ENCODE measurements at places on chromosomes 6 and 20. TPM values are rescaled to one million over a fixed set of nuclear protein-coding genes. Genes with fewer than 3 reads are reported as not detected.
A peak's percentile ranks its signal among the peaks of the same experiment; 100 is the strongest.

DNA sequence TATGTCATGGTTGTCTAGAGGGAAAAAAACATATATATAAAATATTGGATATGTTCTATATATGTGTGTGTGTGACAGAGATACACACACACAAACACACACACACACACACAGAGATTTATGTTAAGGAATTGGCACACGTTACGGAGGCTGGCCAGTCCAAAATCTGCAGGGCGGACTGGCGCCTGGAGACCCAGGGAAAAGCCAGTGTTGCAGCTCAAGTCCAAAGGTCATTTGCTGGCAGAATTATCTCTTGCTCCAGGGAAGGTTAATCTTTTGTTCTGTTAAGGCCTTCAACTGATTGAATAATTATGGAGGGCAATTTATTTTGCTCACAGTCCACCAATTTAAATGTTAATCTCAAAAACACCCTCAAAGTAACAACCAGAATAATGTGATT lies 37.5 kb upstream of the PDE7B start:
- H3K4me3 ChIP-seq = no peak overlapping the region
- DNase-seq = peak; percentile 51
- H3K27ac ChIP-seq = no peak overlapping the region

ASIP gene
- polyA plus RNA-seq = 0.27 TPM

HDAC2 gene
- polyA plus RNA-seq = 133 TPM

DNA sequence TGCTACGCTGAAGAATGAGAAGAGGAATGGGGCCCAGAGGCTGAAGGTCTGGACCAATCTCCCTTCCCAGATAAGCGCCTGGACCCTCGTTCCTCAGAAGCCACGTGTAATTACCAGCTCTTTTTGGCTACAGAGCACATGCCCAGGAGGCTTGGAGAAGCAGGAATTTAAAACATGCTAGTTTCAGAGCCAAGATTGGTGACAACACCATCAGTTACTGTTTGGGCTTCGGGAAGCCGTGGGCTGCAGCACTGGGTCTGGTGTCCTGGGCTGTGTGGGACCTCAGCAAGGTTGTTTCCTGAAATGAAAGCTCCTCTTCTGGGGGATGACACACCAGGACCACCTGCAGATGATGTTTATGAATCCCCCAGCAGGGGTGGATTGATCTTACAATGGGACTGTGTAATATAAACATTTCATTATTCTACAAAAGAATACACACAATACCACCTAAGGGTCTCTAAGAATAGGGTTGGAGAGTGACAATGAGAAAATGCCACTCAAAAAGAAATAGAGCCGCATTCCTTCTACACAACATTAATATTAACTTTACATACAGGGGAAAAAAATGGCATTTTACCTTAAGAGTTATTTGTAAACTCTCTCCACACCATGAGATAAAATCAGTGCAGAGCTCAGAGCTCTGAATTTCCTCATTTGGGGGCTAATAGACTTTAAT lies 207.8 kb upstream of the FOXQ1 start:
- no peak for DNase-seq
- H3K4me3 ChIP-seq = no peak overlapping the region
- H3K27ac ChIP-seq = no peak overlapping the region
- H3K27me3 ChIP-seq = peaks cover 2% of the 10 kb centered on the region
- no peaks in the 10 kb centered on the region for H3K4me1 ChIP-seq

GRCh38 chr6:70298068-70298467 lies 4.8 kb downstream of the COL9A1 start:
- no peak overlapping the region for H3K4me3 ChIP-seq
- no peaks in the 10 kb centered on the region for H3K27me3 ChIP-seq
- no peaks in the 10 kb centered on the region for H3K36me3 ChIP-seq
- H3K4me1 ChIP-seq = no peaks in the 10 kb centered on the region
- DNase-seq = no peak
- no peak overlapping the region for H3K27ac ChIP-seq

DNA sequence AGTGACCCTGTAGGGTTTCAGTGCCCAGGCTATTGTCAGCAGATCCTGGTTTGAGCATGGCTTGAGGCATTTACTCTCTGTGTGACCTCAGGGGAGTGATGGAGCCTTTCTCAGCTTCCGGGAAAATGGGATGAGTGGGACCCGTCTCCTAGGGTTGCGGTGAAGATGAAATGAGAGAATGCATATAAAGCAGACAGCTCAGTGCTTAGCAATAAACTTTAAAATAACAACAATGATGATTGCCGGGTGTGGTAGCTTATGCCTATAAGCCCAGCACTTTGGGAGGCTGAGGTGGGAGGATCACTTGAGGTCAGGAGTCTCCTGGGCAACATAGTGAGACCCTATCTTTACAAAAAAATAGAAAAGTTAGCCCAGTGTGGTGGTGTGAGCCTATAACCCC lies 106.0 kb upstream of the MTHFD1L start:
- H3K36me3 ChIP-seq = no peaks in the 10 kb centered on the region
- no peaks in the 10 kb centered on the region for H3K4me1 ChIP-seq
- no peaks in the 10 kb centered on the region for H3K27me3 ChIP-seq
- no peak overlapping the region for H3K4me3 ChIP-seq

BANF2 gene
- not detected for polyA plus RNA-seq

UCKL1 gene
- 54.2 TPM for polyA plus RNA-seq

- H3K27ac ChIP-seq = no peak overlapping the region
- H3K36me3 ChIP-seq = no peaks in the 10 kb centered on the region
- no peak for DNase-seq
- no peaks in the 10 kb centered on the region for H3K27me3 ChIP-seq
Measured at GRCh38 chr6:143676437-143677045, 1.2 kb upstream of the PHACTR2 start.

DNA sequence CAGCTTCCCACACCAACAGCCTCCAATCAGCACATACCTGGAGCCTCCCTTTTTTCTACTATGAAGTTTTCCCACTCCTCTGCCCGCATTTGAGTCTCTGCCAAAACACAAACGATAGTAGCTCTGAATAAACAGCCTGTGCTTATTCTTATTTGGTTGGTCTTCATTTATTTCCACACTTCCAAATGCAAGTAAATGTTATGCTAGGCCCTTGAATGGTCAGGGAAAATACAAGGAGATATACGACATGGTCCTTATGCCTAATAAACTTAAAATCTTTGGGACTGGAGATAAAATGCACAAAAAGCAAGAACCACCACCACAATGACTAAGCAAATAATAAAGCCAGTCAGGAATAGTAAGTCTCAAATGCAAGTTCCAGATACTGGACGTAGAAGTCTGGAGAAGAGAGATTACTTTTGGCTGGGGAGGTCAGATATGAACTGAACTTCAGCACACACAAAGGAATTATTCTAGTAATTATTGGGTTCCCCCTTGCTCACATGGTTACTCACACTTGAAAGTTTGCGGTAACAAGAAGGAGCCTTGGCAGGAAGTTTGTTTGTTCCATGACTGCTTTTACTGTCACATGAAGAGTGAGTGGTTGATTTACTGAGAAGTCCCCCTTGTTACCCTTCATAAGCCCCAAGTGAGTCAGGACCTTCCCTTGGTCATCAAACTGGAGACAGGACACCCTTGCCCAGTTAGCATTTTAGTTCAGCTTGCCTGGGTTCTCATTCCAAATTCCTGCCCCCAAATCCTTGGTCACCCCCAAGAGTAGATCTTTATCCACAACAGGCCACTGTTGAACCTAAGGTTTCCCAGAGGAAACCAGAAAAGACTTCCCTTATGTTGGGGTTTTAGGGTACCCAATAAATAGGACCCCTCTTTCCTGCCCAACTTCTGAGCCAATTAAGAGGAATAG lies 511.2 kb upstream of the JARID2 start:
- H3K27me3 ChIP-seq = no peaks in the 10 kb centered on the region
- peaks cover 6% of the 10 kb centered on the region for H3K4me1 ChIP-seq
- DNase-seq = no peak
- no peak overlapping the region for H3K4me3 ChIP-seq
- H3K36me3 ChIP-seq = no peaks in the 10 kb centered on the region

AP5S1 gene
- 8.2 TPM for polyA plus RNA-seq

ZC2HC1B gene
- not detected for polyA plus RNA-seq

- H3K4me1 ChIP-seq = peaks cover 4% of the 10 kb centered on the region
- H3K27me3 ChIP-seq = peaks cover 15% of the 10 kb centered on the region
- H3K36me3 ChIP-seq = no peaks in the 10 kb centered on the region
- DNase-seq = no peak
- H3K27ac ChIP-seq = no peak overlapping the region
Measured at GRCh38 chr6:111995404-111995803, 58.5 kb upstream of the CCN6 start.

DNA sequence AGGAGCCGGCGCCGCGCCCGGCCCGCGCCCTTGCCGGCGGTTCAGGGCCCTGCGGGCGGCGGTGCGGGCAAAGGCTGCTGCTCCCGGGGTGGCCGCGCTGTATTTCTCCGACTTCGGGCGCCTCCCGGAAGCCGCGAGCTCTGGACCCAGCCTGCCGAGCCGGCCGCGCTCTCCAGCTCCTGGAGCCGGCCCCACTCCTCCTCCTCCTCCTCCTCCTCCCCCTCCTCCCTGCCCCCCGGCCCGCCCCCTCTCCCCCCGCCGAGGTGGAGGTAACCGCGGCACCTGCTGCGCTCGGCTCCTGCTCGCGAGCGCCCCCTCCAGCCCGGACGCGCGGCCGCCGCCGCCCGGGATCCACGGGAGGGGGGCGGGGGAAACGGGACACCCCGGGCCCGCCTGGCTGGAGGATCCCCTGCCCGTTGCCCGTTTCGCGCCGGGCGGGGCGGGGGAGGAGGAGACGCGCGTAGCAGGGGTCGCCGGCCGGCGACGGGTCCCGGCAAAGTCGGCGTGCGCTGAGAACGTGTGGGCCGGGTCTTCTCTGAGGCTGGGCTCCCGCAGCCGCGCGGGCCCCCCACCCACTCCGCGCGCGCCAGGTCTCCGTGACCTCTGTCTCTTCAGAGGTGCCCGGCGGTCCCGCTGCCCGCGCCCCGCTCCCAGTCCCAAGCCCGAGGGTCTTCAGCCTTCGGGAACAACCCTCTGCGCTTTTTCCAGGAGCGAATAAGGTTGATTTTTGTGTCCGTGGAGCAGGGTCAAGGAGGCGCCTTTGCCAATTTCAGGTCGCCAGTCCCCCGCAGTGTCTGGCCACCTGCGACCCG lies at the start of gene SLC22A23:
Gene SLC22A23, minus strand, starts transcription at position 153 of the 812 bp plus-strand sequence. CDS start 491 bp downstream, outside the sequence.
- peak within 1 kb of the TSS; percentile 78 for H3K4me3 ChIP-seq
- H3K27ac ChIP-seq = peak within 1 kb of the TSS; percentile 19
- peaks cover 7% of the 10 kb centered on the region for H3K4me1 ChIP-seq

DNA sequence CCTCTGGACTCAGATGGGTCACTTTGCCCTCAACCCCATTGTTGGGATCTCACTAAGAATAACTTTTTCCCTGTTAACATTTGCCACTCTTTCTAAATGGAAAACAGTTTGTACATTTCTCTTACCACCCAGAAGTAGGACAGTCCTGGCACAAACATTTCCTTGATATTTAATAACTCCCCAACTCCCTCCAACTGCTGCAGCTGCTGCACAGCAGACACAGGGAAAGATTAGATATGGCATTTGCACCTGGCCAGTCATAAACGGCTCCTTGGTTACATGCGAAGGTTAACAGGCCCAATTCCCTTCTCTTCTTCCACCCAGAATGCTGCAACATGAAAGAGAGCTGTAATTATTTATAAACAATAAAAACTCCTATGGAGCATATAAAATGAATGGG lies 55.9 kb upstream of the SOX4 start:
- H3K27ac ChIP-seq = peak overlapping the region; percentile 13
- H3K27me3 ChIP-seq = no peaks in the 10 kb centered on the region
- DNase-seq = peak; percentile 71
- no peaks in the 10 kb centered on the region for H3K36me3 ChIP-seq
- H3K4me3 ChIP-seq = no peak overlapping the region
- H3K4me1 ChIP-seq = peaks cover 3% of the 10 kb centered on the region

SEL1L2 gene
- polyA plus RNA-seq = not detected

Measured in large intestine (tissue), 12 donors.